Thymus (tissue), 14 donors: ENCODE measurements at places on chromosomes 5 and 9.

- DNase-seq, result no peak
Observed at GRCh38 chr5:180114304-180115003, 42.9 kb upstream of the RNF130 start.

- DNase-seq, result no peak
Observed at GRCh38 chr9:134732392-134733110, 90.9 kb downstream of the COL5A1 start.

- DNase-seq, result no peak
Observed at GRCh38 chr5:56849671-56850070, 34.3 kb downstream of the MAP3K1 start.

DNA sequence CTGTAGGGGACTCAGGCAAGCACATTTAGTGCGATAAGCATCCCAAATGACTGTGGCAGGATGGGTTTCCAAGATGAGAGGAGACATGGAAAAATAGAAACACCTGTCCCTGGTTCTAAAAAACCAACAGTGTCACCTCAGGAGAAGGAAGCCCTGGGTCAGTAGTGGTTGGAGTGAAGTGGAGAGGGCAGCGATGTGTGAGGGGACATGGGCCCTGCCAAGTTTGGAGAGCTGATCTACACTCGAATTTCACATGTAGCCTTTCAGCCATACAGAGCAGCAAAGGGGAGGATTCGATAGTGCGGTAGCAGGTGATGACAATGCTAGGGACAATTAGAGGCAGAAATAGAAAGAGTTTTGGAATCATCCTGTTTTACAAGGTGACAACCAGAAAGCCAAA, 32.6 kb upstream of the LHX2 start:
- no peak for DNase-seq

DNA sequence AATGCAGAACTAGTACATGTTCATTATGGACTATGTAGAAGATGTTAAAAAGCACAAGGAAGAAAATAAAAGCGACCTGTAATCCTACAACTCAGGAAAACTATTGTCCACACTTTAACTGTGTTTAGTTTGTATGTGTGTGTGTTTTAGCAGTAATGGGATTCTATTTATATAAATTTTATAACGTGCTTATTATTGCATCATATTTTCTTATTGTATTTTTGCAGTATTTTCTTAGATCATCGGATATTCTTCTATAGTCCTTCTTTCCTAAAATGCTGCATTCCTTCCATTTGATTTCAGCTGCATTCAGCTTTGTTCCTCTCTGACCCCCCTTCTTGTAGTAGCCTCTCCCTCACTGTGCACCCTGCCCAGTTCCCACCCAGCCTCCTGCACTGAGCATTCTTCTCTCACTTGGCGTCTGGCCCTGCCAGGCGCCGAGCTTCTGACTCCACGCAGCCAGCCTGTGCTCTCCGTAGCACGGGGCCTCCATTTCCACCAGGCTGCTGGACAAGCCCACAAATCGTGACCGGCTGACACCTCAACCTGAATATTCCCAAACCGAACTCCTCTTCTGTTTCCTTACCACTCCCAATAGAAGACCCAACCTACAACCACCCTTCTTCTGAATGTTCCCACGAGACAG, 39.9 kb downstream of the MVB12B start:
- no peak for DNase-seq
